ENCODE measurements at places on chromosomes 7 and 10.

DNA sequence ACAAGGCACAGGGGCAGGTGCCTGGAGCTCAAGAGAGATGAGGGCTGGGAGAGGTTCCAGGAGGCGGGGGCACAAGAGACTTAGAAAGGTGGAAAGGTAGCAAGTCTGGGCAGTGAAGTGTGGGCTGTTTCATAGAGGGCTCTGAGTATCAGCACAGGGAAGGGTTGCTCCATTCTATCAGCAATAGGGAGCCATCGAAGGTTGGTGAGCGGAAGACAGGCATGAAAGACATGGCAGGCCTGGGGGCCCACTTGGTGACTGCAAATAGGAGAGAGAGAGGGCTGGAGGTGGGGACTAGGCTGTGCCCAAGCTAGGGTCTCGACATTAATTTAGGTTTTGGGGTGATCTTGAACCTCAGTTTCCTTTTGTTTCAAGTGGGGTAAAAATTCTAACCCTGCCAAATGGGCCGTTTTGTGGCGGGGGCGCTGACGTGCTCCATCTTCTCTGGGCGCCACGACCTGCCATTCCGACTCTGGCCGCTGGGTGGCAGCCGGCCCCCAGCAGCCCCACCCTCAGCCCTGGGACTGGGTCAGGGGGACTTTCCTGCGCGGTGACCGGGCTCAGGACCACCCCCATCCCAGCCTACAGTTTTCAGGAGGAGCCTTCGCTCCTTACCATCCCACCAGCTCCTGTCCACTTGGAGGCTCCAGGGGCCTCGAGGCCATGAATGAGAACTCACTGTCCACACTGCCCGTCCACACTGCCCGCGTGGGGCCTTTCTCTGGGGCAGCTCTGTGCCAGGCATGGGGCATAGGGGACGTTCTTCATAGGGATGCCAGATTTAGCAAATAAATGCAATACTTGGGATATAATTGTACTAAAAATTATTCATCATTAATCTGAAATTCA, 37.2 kb upstream of the PCBD1 start:
- peak; percentile 15 for DNase-seq

GRCh38 chr10:17586821-17587234, 30.3 kb downstream of the HACD1 start:
- DNase-seq, result no peak

GRCh38 chr10:21191512-21191911, 294.4 kb upstream of the NEBL start:
- DNase-seq, result no peak

DNA sequence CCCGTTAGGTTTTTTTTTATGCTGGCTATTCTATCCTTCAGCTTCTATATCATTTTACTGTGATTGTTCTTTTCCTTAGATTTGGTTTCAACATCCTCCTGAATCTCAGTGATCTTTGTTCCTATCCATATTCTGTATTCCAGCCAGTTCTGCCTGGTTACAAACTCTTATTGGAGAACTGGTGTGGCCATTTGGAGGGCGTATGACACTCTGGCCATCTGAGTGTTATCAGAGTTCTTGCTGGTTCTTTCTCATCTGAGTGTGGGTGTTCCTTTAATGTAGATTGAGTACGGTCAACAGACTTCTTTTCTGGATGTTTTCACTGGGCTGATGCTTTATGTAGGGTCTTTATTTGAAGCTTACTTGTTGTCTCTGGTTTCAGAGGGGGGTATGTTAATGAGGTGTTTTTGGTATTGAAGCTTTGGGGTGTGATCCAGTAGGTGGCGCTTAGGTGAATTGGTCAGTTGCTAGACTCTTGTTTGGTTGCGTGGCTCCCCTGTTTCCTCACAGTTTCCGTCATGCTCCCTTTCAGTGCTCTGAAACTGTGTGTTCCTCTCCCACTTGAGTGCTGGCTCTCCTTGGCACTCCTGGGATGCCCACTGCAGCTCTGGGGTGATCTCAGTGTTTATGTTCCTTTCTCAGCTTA, 80.7 kb downstream of the FANK1 start:
- DNase-seq, result no peak

DNA sequence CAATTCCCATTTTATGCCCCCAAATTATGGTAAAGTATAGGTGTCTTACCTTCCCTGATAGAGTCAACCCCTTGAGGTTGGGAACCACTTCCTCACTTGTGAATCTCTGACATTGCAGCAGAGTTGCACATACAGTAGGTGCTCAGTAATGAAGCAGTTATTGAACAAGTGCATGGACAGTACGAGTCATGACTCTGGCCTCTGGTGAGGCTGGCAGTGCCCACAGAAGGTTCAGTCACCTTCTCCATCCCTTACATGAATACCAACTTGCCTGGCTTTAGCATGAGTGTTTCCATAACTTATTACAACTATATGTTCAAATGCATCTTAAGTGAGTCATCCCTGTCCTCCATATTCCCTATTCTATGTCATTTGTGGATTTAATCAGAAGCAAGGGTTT, 340.0 kb downstream of the ELMO1 start:
- DNase-seq, result no peak

DNA sequence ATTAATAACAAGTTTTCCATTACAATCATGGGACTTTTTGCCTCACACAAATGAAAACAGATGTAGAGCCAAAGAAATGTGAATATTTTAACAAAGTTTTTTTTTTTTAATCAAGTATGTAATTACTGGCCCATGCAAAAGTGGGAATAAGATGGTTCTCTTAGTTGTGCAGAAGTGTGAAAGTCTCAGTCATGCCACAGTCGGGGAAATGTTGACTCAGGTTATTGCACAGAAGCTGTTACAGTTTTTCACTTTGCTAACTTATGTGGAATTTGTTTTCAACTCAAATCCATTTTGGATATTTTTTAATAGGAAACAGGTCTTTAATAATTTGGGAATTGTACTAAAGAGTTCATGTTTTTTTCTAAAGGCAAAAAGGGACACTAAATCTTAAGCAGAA, 44.0 kb upstream of the CAV2 start:
- no peak for DNase-seq

- DNase-seq, result no peak
Measured at GRCh38 chr10:129272176-129272575, 194.9 kb upstream of the MGMT start.

DNA sequence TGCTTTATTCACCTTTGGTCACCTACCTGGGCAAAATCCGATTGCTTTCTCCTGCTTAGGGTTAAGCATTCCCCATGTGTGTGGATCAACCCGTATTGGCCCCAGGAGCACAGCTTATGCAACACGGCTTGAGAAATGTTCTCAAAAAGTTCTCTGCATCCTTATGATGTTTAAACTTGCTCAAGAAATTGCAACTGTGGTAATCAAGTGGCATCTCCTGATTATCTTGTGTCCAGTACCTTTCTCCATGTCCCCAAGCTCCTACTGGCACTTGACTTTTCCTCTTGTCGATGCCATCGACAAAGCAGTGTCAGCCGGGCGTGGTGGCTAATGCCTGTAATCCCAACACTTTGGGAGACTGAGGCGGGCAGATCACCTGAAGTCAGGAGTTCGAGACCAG, 4.7 kb upstream of the PKD2L1 start:
- no peak for DNase-seq

DNA sequence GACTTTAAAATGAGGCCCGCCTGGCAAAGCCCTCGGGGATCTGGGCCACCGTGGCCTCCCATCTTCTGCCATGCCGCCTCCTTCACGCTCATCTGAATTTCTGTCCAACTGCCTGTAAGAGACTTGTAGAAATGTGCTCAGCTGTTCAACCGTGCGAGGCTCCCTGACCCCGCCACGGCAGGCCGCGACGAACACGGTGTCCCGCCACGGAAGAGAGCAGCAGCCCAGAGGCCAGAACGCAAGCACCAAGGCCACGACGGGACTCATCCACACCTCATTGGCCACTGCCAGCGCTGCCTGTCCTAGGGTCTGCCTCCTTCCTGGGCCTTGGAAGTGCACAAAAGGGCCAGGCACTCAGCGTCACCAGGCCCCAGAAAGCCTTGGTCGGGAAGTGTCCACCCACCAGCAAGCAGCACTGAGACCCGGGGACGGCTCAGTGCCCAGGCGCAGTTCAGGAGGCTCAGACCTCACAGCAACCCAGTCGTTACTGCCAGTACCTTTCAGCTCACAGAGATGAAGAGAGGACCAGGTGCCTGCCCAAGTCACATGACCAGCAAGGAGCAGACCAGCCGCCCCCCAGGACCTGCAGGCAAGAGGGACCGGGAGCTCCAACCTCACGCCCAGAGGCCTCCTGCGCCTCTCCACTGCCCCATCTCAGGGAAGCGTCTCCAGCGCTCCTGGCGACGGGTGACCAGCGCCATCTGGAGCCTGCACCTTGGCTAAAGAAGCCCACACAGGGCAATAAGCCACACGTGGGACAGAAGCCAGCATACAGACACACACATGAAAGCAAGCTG, 85.9 kb downstream of the MAD1L1 start:
- no peak for DNase-seq

DNA sequence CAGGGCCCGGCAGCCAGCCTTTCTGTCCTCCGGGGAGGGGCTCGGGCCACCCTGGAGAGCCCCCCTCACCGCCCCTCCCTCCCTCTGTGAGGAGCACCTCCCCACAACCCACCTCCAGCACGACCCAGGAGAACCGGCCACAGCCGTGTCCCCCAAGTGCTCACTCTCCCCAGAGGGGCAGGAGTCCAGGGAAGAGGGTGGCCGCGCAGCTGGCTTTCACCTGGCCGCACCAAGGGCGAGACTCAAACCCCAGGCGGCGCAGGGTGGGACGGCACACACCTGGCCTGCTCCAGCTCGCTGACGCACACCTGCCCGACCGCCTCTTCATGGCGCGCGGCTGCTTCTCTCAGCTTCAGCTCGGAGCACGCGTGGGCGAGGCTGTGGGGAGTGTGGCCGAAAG, 73.4 kb downstream of the CFAP46 start:
- DNase-seq, result no peak

DNA sequence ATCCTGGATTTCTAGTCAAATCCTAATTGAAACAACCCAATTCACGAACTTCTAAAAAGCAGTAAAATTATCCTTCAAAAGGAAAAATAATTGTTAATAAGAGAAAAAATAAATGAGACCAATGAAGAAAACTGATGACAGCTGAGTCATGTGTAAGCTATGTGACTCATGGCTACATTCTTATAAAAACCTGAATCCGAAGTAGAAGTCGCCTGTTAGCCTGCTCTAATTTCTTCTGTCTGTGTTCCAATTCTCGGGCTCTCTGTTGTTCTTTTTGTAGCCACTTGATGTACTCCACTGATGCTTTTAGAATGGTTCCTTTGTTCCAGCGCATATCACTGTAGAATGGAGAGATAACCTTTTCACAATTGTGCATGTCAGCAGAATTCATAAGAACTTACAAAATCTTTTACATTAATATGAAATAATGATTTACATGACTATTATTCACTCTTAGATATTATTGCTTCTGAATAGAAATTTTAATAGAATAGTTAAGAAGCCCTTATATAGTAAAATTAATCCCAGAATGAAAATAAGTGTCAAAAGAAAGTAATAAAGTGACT, 88.8 kb downstream of the TFEC start:
- no peak for DNase-seq

DNA sequence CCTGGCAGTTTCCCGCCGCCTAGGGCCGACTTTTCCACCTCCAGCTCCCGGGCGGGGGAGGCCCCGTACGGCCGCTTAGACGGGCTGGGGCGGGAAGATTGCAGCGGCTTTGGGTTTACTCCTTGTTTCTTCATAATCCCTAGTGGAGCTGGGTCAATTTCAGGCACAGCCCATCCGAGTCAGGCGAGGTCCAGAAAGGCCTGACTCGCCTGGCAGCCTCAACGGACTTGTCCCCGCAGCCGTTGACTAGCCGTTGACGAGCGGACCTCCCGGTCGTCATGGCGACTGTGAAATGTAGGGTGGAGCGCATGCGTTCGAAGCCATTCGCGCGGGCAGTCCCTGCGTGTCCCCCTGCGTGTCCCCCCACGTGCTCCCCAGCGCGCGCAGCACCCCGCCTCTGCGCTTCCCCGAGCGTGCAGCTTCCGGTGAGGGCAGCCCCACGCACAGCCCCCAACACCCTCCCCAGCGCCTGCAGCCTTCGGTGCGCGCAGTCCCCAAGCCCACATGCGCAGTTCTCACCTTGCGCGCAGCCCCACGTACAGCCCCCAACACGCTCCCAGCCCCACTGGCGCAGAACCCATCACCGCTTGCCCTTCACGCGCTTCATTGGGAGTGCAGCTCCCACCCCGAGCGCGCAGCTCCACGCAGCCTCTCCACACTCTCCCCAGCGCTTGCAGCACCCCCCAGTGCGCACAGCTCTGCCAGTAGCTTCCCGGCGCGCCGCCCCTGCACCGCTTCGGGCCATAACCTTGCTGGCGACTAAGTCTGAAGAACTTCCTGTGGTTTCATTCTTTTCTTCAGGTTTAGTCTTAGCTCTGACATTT, 67.8 kb downstream of the TBX20 start:
- DNase-seq, result no peak

- DNase-seq, result no peak
Measured at GRCh38 chr7:45225948-45226335, 68.4 kb downstream of the RAMP3 start.

DNA sequence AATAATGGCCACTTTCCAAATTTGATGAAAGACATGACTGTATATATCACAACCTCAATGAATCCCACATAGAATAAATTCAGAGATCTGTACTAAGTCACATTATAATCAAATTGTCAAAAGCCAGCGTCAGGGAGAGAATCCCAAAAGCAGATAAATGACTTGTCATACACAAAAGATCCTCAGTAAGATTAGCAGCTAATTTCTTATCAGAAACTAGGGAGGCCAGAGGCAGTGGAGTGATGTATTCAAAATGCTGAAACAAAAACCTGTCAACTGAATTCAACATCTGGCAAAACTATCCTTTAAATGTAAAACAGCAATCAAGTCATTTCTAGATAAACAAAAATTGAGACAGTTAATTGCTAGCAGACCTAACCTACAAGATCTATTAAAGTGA, 11.6 kb upstream of the ARHGAP22 start:
- no peak for DNase-seq

GRCh38 chr10:34565934-34566333, 249.2 kb downstream of the PARD3 start:
- DNase-seq, result no peak

GRCh38 chr7:1667566-1668395, 2.3 kb upstream of the ELFN1 start:
- no peak for DNase-seq

DNA sequence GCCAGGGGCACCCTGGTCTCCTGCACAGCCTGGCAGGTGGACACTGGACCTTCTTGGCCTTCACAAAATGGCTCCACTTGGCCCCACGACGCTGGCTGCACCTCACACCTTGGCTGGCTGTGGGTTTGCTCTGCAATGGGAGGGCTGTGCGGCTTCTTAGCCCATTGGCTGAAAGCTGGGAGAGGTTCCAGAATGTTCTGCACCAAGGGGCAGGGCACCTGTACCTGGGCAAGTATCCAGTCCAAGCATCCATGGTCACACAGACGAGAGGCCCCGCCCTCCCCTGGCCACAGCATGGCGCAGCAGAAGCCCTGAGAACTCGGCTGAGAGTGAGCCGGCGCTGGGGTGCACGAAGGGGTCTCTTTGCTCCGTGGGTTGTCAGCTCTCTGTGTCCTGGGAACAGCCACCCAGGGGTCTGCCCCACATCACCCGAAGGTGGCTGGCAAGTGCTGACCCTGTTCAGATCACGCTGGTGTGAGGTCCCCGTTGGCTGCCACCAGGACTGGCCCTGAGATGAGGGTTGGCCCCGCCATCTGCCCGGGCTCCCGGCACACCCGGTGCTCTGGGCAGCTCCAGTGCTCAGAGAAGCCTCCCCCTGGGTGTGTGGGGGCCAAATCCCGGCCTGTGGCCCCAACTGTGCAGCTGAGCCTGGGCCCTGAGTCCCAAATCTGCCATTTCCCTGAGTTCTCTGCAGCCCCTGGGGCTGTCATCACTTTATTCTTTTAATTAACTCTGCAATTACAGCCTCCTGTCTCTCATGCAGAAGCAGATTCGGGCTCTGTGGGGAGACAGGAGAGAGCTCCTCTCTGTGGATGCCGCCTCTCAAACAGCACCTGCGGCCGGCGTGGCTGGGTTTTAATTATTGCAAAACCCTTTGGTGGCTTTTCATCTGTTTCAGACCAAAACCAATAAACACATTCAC, 19.4 kb upstream of the ADGRA1 start:
- DNase-seq, result no peak

All from stimulated activated CD4-positive, alpha-beta T cell treated with anti-CD3 and anti-CD28 coated beads, Interleukin-12 subunit alpha, Interleukin-12 subunit beta, amount 100 ng/mL, for 48 hours (primary cell).